Activated CD4-positive, CD25-positive, alpha-beta regulatory T cell treated with anti-CD3 and anti-CD28 coated beads, Interleukin-2, amount 50 U/mL, for 16 hours (primary cell): ENCODE measurements at places on chromosomes 5 and 9.

DNA sequence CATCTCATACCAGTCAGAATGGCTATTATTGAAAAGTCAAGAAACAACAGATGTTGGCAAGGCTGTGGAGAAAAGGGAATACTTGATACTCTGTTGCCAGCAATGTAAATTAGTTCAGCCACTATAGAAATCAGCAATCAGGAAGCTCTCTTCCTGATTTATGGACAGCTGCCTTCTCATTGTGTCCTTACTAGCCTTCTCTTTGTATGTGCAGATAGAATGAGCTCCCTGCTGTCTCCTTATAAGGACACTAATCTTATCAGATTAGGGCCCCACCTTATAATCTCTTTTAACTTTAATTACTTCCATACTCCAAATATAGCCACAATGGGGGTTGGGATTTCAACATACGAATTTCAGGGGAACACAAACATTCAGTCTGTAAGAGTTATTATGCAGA, 38.0 kb downstream of the KCNV2 start:
- DNase-seq: no peak

DNA sequence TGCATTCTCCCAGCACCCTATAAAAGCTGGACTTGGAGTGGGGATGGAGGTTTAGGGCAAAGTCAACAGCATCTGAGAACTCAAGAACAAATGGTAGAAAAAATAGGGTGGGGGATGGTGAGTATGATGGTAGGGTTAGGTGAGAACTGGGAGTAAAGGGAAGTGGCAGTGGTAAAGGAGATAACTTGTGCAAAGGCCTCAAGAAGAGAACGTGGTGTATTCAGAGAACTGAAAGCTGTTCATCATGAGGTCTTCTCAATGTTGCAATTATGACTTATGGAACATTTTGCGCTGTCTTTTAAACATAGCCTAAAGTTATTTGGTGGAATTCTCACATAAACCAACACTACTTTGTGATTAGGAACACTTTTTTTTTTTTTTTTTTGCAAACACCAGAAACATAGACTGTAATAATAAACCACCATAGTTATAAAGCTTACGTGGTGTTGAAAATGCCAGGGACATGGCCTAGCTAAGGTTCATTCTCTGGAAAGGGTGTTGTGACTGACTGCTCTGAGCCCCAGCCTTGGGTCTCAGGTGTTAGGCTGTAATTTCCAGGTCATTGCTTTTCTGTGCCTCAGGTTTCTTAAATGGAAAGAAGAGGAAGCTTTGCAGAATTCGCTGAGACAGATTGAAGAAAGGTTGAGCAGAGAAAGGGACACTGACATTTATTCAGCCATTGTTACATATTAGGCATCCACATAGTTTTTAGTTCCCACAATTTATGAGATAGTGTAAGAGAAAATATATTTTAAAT, 19.2 kb upstream of the TXNDC8 start:
- no peak for DNase-seq

- no peak for DNase-seq
Measured at GRCh38 chr5:153523211-153523610, 32.7 kb downstream of the GRIA1 start.

- no peak for DNase-seq
Measured at GRCh38 chr9:137299203-137299565, 2.9 kb downstream of the NRARP start.

GRCh38 chr5:68332080-68332451, 116.5 kb downstream of the PIK3R1 start:
- no peak for DNase-seq

DNA sequence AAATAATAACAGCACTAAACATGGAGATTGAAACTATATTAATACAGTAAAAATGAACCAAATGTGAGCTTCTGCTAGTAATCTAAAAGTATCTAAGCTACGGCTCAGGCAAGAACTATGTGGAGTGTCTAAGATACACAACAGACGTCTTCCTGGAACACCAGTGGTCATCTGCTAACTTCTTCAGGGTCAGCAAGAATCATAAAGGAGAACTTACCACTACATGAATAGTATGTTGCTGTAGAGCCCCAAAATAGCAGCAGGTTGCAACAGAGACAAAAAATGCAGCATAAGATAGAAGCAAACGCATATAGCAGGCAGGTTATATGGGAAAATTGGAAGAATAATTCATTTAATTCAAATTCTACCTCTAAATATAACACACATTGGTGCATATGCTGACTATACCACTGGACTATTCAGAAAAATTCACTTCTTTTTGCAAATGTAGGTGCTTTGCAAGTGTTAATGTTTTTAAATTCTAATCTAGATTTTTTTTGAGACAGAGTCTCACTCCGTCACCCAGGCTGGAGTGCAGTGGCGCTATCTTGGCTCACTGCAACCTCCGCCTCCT, 27.1 kb downstream of the DCTN4 start:
- DNase-seq: no peak

DNA sequence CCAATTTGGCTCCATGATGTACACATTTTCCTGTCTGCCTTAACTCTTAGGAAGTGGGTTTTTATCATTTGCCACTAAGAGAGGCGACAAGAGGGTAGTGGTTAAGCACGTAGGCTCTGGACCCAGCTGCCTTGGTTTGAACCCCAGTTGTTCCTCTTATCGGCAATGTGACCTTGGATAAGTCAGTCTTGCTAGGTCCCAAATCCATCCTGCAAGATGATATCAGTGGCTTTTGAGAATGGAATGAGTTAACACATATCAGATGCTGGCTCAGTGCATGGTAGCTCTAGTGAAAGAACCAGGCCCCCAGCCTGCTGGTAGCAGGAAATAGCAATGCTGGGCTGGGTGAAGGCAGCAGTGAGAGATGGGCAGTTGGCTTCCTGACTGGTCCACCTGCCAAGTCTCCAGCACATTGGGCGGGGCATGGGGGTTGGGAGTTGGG, 72.5 kb downstream of the STK10 start:
- no peak for DNase-seq

- DNase-seq: no peak
Measured at GRCh38 chr5:126300293-126300692, 122.9 kb upstream of the GRAMD2B start.

DNA sequence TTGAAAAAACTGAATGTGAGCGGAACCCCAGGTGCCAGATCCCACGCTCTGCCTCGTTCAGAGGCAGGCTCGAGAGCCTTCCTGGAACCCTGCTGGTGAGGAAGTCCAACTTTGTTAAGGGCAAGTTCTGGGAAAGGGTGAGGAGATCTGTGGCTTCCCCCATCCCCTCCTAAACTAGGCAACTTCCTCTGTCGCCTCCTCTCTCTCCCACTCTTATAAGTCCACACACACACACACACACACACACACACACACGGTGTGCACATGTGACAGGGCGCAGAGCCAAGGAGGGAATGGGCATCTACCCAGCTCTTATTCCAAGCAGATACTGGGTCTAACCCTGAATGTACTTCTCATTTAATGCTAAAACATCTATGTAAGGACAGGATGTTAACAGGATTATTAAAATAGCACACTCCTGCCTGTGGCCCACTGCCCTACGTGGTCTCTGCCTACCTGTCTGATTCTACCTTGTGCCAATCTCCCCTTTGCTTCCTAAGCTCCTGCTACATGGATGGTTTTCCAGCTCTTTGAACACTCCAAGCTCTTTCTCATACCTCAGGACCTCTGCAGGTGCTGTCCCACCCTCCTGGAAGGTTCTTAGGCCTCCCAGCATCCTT, 72.4 kb upstream of the FBXW11 start:
- DNase-seq: no peak

DNA sequence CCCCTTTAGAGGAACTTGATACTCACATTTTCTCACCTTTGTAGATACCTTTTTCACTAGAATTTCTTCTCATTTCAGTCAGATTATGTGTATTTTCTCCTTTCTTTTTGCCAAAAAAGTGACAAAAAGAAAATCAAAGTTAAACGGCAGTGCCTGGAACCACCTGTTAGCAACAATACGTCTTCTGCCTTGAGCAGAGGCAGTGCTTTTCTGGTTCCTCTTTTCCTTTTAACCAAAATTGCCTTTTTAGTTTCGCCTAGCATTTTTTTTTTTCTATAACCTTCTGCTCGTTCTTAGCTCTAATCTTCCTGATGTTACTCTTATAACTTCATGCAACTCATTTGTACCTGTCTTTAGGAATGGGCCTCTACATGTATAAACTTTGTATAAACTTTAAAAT, 26.1 kb downstream of the SMIM32 start:
- no peak for DNase-seq

GRCh38 chr9:134843740-134844139, 36.9 kb upstream of the FCN2 start:
- no peak for DNase-seq

DNA sequence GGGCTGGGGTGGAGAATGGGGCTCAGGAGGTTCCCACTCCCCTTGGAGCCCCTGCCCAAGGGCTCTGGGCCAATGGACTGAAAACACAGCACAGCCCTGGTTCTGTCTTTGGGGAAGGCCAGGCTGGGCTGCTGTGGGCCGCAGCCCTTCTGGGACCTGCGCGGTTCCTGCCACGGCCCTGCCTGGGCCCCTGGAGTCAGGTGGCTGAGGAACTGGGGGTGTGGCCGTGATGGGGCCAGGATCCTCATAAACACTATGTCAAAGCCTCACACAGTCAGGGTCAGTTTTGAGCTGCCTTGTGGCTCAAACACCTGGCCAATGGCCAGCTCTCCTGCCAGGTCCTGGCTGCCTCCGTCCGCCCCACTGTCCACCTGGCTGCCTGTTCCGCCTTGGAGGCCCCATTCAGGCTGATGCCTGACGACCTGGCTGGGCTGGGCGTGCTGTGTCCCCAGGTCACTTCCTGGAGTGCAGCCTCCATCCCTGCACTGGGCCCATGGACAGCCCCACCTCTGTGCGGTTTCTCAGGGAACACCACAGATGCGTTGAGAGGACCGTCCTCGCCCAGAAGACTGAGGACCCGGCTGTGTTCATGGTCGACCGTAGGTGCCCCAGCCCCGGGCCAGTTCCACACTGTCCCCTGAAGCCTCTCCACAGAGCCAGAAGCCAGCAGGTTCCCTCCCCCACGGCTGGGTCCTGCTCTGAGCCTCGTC, 27.5 kb downstream of the PAEP start:
- no peak for DNase-seq

- DNase-seq: no peak
Measured at GRCh38 chr5:135526924-135527323, 8.8 kb downstream of the NEUROG1 start.

GRCh38 chr9:137590123-137590468, 216 bp downstream of the ZMYND19 start:
- DNase-seq: no peak

- DNase-seq: no peak
Measured at GRCh38 chr5:76818844-76819831, at the start of gene F2RL1. Gene F2RL1 (plus strand): TSS chr5:76819030. CDS start chr5:76819183, 153 bp downstream.

DNA sequence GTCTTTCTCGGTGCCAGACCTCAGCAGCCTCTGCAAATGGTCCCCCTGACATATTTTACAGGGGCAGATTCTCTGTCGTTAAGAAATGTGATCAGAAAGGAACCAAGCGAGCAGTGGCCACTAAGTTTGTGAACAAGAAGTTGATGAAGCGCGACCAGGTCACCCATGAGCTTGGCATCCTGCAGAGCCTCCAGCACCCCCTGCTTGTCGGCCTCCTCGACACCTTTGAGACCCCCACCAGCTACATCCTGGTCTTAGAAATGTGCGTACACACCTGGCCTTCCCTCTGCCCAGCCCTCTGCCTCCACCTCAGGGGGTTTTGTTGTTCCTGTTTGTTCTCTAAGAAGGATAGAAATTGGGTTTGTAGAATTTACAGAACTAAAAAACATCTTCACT, 77.3 kb upstream of the OTULINL start:
- no peak for DNase-seq

DNA sequence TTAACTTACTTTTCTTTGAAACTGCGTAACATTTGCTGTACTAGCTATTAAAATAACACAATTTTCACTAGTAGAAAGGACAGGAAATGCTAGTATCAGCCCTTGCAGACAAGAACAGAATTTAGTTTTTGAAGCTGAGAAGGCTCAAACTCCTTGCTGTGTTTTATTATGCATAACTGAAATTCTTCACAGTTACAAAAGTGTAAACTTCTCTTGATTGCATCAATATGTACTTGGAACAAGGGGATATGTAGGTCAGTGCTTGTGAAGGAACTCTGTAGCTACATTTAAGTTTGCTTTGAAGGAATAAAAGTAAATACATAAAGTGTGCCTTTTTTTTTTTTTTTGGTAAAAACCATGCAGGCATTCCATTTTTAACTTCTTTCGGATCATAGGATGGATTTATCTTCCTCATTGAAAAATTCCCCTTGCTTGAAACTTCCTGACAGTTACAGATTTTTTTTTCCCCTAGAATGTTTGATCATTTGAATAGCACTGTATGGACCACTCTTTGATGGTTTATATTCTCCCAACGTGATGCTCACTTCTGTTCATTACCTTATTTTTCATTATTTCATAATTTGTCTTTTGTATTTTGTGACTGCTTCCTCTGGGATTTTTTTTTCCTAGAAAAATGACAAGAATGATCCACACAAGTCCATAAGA, 94.9 kb upstream of the DAB2 start:
- DNase-seq: no peak

DNA sequence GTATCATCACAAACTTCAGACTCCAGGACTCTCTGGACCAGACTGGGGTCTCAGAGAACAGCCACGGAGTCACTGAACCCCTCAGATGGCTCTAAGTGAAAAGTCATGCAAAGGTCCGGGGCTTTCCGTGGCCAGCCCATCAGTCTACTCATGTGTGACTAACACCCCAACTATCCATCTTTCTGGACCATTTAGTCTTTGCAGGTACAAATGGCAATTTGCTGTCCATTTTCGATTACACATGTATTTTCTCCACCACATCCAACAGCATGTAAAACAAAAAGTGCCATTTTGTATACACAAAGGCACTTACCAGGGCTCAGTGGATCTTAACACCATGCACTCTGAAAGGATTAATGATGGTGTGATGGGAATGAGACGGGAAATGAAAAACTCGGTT, 387.7 kb downstream of the BNC2 start:
- no peak for DNase-seq

- DNase-seq: no peak
Measured at GRCh38 chr5:158727136-158727535, 372.6 kb downstream of the EBF1 start.

- DNase-seq: no peak
Measured at GRCh38 chr9:4510546-4511322, 20.5 kb downstream of the SLC1A1 start.

GRCh38 chr9:70260007-70260443, 1.2 kb downstream of the SMC5 start:
- DNase-seq: no peak
